ENCODE measurements at places on chromosomes 4 and X.

- no peak for DNase-seq
Observed at GRCh38 chr4:7132730-7133582, 59.4 kb upstream of the SORCS2 start.

- no peak for DNase-seq
Observed at GRCh38 chr4:164304101-164304639, 449.8 kb upstream of the SMIM31 start.

DNA sequence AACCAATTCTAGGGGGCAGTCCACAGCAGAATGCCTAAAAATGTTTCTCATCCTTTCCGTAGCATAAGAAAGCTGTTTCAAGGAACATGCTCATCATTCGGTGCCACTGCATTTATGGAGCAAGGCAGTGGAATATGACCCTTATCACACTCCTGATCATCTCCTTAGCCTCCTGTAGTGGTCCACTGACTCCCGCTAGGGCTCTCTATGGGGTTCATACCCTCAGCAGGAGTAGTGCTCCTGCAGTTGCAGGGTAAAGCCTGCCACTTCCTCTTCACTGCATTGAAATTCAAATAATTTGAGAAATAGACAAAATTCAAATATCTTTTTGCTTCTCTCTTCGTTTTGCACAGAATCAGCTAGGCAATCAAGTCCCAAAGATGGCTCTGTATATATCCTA, 107.0 kb downstream of the NDST3 start:
- no peak for DNase-seq

GRCh38 chrX:68827848-68828624, 785 bp upstream of the EFNB1 start:
- peak; percentile 44 for DNase-seq

DNA sequence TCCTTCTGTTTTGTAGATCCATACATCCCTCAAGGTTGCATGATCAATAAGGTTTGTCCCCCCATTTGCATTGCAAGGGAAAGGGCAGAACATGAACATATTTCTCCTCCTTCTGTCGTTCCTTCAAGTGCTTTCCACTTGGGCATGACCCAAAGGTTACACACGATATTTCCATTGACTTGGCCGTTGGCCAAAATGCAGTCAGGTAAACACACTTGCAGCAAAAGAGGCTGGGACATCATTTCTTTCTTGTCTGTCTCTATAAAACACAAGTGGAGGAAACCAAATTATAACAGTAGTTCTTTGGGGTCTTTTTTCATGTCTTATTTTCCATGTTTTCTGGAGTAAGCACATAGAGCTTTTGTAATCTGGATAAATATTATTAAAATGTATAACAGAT, 156.1 kb downstream of the FRAS1 start:
- DNase-seq, result peak; percentile 3

GRCh38 chrX:71439420-71439819, 73.3 kb downstream of the TAF1 start:
- no peak for DNase-seq

DNA sequence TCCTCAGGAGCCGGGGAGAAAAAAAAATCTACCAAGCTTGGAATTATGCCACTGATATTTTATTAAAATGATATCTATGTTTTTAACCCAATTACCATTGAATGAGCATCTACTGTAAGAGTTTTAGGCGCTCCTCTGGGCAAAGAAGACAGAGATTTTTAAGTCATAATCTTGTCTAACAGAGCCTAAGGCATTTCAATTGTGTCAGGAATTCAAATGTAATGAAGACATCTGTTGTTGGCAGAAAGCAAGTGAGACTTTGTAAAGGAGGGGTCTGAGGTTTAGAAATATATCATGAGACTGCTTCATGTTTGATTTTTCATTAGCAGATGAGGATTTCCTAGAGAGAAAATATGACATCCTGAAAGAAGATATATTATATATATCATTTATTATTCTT, 1158.1 kb downstream of the FSTL5 start:
- no peak for DNase-seq

GRCh38 chr4:92968556-92968955, 664.8 kb downstream of the GRID2 start:
- DNase-seq, result no peak

DNA sequence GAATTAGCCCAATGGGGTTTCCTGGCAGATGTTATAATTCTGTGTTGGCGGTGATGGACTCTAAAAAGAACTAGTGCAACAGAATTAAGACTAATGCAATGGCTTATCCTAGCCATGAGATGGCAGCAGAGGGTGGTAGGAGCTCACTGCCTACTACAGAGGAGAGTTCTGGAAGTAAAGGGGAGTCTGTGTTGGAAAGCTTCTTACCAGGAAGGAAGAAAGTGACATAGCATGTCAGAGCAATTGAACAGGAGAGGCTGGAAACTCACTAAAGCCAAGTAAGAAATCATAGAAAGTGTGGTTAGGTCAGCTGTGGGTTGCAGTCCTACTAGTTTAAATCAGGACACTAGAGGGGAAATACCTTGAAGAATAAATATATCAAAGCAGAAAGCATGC, 6.3 kb upstream of the TRPC5OS start:
- no peak for DNase-seq

DNA sequence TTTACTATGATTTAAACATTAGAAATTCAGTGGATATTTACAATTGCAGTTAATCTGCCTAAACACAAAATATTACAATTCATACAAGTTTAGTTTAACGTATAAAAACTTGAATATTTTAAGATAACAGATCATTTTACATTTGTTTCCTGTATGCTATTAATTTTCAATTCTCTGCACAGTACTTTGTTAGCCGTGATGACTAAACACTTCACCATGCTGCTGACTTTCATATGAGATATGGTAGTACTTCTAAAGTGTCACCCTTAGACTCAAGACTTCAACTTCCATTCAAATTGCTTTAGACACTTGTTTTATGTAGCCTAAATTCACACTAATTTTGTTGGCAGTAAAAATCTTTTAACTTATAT, 1646.4 kb upstream of the ADGRL3 start:
- DNase-seq, result no peak

DNA sequence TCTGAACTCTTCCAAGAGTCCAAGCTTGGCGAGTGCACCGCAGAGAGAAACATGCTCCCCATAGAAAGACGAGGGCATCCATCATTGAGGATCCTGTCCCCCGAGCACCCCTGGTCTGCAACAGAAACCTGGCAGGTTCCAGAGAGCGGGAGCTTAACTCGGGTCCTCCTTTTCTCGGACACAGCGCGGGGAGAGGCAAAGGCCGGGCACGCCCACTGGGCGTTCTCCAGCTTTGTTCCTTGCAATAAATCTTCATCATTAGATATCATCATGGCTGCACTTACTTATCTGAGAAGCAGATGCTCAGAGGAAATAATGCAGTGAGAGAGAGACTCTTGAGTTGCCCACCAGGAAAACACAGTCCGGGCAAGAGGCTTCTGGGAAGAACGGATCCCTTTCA, 90.1 kb upstream of the PSAPL1 start:
- DNase-seq, result no peak

- no peak for DNase-seq
Observed at GRCh38 chr4:142850478-142850877, 4.4 kb upstream of the INPP4B start.

- no peak for DNase-seq
Observed at GRCh38 chr4:8218371-8219031, 19.4 kb downstream of the SH3TC1 start.

DNA sequence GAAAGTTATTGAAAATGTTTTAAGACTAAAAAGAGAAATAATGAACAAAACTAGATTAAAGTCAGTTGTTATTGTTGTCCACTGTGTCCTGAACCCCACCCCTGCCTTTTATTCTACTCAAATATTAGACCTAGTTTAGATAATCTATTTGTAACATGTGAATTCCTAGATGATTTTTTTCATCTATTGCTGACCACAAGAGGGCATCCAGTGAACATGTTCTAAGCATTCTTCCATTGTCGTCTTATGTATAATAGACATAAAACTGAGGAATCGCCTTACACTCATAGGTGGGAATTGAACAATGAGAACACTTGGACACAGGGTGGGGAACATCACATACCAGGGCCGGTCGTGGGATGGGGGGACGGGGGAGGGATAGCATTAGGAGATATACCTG, 36.4 kb upstream of the HPRT1 start:
- DNase-seq, result peak; percentile 20

GRCh38 chr4:14749910-14750309, 252.4 kb upstream of the CPEB2 start:
- no peak for DNase-seq

DNA sequence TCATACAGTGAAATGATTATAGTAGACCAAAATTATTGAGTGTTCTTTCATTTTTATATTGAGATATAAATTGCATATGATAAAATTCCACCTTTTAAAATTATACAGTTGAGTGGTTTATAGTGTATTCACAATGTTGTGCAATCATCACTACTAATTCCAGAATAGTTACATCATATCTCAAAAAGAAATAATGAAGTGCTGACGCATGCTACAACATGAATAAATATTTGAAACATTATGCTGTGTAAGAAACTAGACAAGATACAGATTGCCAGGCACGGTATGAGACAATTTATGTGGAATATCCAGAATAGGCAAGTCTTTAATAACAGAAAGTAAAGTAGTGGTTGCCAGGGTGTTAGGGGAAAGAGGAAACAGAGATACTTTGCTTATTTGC, 871.7 kb downstream of the FAM133A start:
- DNase-seq, result no peak

DNA sequence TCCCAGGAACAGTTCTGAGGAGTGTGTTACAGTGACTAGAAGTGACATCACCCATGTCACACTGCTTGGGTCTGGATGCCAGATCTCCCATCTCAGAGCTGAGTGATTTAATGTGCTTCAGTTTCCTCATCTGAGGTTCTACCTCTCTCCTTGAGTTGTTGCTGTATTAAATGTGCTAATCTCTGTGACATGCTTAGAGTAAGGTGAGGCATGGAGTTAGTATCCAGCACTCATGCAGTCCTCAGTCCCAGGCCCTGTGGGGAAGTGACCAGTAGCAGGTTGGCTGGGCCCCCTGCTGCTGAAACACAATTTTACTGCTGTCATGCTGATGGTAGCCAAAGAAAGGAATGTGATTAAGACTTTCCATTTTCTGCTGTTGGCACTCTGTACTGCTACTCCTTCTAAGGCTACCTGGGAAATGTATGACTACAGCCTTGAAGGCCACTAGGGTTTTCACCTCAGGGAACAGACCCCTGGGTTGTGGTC, 639.6 kb downstream of the MID1IP1 start:
- DNase-seq, result no peak

DNA sequence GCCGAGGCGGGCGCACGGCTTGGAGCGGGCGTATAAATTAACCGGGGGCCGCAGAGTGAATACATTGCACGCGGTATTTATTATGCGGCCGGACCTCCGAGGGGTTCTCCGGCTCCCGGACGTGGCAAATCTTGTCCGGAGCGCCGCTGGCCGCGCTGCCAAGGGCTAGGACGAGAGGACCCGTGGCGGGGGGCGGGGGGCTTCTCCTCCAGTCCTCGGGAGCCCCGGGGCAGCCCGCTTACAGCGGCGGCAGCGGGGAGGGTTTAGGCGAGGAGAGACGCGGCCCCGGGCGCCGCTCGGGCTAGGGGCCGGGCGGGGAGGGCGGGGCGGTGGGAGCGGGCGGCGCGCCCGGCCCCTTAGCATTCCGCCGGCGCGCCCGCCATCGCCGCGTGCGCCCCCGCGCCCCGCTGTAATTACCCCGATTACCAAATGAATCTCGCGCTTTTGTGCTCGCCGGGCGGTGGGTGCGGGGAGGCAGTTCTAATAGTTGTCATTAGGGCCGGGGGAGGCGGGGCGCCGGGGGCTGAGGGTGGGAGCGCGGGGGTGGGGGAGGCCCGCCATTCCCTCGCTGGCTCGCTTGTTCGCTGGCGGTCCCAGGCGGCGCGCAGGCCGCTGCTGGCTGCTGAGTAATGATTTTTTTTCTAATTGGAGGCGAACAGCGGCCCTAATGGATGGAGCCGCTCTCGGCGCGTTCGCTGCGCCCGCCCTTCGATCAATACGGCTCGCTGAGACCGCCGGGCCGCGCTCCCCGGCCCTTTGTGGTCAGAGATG, 276.6 kb downstream of the BCOR start:
- no peak for DNase-seq

DNA sequence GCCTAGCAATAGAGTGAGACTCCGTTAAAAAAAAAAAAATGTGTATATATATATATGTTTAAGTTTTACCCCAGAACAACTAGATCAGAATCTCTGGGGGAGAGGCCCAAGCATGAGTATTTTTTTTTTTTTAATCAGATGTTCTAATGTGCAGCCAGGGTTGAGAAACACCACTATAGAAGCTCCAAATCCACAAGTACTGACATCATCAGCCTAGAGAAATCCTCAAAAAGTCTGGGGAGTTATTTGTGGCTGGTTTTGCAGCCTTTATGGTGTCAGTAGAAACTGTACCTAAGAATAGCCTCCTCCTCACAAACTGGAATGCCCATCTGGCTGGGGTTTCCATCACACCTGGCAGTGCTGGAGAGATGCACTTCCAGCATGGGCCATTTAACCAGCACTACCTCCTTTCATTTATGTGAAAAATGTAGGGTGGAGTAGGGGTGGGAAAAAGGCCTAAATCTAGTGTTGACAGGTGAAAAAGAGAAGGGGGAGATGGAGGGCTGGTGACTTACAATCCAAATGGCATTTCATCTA, 93.5 kb downstream of the CBLL2 start:
- no peak for DNase-seq

DNA sequence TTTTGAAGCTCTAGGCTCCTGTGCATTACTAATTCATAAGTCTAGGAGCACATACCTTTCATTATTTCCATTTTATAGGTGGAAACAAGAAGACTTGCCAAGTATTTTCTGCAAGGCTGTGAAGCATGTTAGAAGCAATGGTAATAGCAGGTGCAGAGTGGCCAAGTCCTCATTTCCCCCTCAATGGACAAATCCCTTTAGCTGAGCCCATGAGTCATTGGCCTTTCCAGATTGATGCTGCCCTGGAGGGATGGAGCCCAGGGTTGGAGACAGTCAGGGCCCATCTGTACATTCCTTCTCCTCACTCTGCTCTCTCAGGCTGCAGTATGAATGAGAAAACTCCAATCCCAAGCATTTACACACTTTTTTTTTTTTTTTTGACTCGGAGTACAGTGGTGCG, 6.6 kb downstream of the MGST2 start:
- peak; percentile 41 for DNase-seq

DNA sequence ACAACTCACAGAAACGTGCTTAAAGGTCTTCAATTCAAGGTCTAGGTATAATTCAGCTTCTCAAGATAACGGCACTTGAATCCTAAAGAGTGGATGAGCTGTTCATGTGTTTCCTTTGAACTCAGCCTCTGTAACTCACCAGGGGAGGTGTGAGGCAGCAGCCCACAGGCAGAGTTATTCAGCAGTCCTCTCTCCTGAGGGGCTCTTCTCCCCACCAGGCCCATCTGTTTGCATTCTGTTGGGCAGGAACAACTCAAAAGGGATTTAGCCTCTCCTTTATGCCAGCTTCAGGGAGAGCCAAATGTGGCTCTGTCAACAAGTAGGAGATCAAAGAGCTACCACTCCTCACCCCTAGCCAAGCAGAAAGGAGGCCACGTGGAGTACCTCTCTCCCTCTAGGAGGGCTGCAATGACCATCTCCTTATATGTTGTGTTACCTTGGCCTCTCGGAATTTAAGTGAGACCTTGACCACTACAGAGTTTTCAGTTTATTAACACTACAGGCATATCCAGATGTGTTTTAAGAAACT, 151.2 kb downstream of the SPATA18 start:
- DNase-seq, result no peak

- DNase-seq, result peak; percentile 51
Observed at GRCh38 chr4:92339676-92340075, 35.9 kb downstream of the GRID2 start.

- no peak for DNase-seq
Observed at GRCh38 chr4:168095776-168096406, 3.6 kb downstream of the ANXA10 start.

GRCh38 chrX:124211312-124211942, 121.0 kb upstream of the TEX13D start:
- DNase-seq, result peak; percentile 14

GRCh38 chr4:77395481-77395880, 210.1 kb upstream of the CXCL13 start:
- no peak for DNase-seq

All from NCI-H446 treated with DMSO at 0.1 percent for 48 hours (cell line).